ENCODE measurements at places on chromosomes 12 and 14.
A peak's percentile ranks its signal among the peaks of the same experiment; 100 is the strongest.

DNA sequence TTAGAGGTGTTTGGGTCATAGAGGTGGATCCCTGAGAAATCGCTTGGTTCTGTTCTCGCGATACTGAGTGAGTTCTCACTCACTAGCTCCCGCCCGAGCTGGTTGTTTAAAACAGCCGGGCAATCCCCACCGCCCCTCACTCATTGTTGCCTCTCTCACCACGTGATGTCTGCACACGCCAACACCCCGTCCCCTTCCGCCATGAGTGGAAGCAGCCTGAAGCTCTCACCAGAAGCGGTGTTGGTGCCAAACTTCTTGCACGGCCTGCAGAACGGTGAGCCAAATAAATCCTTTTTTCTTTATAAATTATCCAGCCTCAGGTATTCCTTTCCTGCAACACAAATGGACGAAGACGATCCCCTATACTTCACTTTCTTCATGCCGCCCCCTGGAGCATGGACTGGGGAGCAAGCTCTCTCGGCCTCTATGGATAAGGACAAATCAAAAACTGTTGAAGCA is 45.4 kb upstream of the CCND2 start:
- DNase-seq = no peak

DNA sequence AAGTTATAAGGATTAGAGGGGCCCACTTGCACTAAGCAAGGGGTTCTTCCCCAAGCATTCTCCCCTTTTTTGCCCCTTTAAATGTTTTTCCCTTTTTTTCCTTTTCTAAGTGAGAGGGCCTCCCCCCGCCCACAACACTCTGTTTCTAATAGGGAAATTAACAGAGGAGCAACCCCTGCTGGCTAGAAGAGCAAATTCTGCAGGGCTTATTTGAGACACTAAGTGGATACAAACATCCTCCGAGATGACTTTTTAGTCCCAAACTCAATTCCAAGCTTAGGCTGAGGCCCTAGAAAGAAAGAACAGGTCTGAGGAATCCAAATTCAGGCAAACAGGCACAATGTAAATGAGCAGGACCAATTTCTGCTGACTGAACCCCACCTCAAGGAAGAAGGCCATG is 138.9 kb downstream of the GPR65 start:
- DNase-seq = no peak

- DNase-seq = no peak
These were observed 1.7 kb downstream of the PDE3A start for GRCh38 chr12:20370014-20370386.

DNA sequence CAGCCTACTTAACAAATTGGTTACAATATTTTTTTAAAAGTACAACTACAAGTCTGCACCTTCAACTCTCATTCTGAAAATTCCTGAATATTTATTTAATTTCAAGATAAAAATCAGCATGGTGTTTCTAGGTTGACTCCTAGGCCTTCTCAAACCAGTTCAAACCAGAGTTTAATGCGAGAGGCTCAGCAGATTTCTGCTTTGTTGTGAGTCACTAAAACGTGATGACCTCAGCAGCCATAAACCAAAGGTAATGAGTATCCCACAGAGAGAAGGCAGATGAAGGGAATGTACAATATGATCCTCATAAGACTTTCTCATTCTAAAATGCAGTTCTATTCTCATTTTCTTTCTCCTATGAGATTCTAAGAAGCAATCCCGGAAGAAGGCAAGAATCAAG is 1.5 kb downstream of the PRDM4 start:
- peak; percentile 57 for DNase-seq

DNA sequence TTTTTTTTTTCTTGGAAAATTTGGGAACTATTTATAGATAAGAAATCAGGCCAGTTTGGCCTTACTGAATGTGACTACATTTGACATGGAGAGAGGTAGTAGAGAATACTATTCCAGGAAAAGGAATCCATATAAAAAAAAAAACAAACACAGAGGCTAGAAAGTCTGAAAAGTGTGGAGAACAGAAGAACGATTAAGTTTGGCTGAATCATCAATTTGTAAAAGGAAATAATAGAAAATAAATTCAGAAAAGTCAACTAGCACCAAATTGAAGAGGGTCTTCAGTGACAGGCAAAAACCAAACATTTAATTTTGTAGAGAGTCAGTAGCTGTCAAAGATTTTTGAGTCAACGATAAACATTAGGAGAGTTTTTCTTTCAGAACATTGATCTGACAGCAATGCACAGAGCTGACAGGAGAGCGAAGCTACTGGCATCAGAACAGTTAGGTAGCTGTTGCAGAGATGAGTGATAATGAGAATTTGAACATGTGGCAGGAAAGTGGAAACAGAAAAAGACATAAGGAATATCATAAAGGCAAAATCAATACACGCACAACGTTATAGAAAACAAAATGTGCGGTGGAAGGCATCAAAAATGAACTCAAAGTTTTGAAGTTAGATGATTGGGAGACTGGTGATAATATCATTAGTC is 241.2 kb downstream of the SOX5 start:
- no peak for DNase-seq

GRCh38 chr12:46579474-46579873 is 206.9 kb upstream of the SLC38A2 start:
- DNase-seq = no peak

- DNase-seq = peak; percentile 67
These were observed 21.8 kb upstream of the SMCO2 start for GRCh38 chr12:27424631-27425230.

GRCh38 chr12:89269174-89269573 is 83.1 kb downstream of the DUSP6 start:
- DNase-seq = no peak

DNA sequence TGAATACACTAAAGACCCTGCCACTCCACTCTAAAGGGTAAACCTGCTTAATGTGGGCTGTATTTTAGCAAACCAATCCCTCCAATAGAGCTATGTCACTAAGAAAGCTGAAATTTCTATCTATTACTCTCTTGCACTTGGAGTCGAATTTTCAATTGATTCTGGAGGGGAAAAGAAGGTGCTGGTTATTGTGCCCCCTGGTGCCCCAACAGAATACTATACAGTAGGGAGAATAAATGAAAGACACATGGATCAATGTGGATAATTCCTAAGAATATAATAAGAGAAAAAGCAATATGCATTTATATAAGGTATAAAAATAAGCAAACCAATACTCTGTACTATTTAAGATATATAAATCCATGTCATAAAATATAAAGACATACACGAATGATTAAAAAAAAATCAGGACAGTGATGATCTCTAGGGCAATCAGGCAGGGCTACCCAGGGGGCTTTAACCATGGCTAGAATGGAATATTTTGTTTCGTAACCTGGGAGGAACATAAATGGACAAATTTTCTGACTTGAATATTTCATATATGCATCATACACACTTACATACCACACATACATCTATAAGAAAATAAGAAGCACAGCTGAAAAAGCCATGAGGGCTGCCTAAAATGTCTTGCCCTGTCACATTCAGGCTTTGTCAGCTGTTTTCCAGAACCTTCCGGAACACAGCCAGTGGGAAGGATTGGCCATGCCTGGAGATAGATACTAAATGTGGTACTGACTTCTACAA is 54.4 kb downstream of the EFCAB11 start:
- DNase-seq = no peak

GRCh38 chr12:41530441-41530840 is 342.3 kb downstream of the PDZRN4 start:
- no peak for DNase-seq

GRCh38 chr12:104579718-104580495 is 123.2 kb downstream of the CHST11 start:
- DNase-seq = no peak

DNA sequence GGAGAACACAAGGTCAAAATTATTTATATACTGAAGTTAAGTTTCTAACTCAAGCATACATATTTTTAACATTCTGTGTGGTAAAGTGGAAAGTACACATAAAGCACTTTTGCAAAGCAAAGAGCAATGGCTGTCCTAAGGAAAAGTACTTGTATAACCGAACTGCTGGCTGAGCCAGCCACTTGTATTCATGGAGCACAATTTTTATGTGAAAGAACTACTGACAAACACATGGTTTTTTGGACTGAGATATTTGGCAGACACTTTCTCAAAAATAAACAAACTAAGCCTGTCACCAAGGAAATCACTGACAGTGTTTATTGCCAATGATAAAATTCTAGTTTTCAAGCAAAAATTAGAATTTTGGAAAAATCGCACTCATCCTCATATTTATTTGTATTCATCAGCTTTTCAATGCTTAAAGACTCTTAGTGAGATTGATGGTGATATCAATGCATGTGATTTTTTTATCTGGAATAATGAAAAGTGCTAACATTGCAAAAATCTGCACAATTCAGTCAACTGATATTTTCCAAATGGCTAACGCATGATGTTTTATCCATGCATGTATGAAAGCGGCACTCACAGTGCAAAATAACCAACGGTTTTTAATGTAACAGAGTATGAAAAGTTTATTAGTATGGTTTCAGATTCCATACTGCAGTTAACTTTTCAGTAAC is 125.3 kb downstream of the IPO8 start:
- no peak for DNase-seq

DNA sequence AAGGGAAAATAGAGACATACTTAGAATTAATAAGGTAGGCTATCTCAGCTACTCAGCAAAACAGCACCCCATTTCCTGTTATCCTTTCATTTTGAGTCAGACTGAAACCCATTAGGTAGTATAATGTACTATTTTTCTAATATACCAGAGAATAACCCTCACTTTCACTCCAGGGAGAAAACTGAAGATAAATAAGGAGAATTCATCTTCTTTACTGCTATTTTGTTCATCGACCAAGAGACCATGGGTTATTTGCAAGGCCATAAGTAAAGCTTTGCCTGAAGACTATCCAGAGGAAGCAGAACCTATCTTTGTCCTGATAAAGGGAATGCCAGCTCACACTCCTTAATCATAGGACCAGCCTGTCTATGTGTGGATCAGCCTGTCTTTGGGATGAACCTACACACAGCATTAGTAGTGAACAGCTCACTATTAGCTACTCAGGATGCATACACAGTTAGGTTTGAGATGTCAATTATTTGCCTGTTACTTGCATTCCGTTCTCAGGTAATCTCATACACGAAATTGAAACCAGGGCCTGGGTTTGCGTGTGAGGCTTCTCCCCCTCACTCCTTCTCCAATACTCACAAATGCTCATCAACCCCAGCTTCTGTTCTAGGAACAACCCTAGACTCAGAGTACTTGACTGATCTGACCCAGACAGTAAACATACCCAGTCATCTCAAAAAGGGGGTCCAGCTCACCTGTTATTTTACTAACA is 124.4 kb downstream of the DAD1 start:
- no peak for DNase-seq

- DNase-seq = no peak
These were observed 678 bp downstream of the TRMT61A start for GRCh38 chr14:103529383-103530365.

DNA sequence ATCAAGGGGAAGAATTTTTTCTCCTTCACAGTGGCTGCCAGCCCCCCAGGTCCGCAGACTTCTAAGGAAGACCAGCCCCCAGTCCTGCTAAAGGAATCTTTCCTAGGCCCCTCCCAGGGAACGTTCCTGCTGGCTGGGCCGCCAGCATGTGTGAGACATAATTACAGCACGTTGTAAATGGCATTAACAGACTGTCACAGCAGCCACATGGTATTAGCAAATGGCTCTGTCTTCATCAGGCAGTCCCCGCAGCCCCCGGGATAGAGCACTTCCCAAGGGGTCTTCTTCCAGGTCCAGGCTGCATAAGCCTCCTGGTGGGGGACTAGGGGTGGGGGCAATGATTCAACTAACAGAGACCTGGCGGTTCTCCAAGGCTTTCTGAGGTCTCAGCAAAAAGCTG is 34.9 kb upstream of the FAM222A start:
- DNase-seq = no peak

DNA sequence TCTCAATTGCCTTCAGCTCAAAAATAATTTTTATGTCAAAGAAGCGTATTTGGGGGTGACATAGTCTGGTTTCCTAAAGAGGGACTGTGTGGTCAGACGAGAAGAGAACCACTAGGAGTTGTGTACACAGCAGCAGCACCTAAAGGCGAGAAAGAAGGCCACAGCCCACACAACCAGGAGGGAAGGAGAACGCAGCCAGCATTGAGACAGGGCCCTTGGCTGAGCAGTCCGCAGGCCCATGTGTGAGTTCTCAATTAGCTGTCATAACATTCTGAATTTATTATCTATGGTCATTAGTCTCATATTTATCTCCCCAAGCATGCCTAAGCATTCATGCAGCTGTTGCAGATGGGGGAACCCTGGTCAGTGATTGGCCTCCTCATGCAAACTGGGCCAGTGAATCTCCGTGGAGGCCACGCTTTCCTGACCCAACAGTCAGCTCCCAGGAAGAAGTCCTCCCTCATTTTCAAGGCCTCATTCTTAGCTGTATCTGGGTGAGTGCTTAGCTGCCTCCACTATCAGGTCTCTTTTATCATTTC is 81.2 kb upstream of the ATF7IP start:
- DNase-seq = no peak

- no peak for DNase-seq
These were observed 255.0 kb upstream of the NPAS3 start for GRCh38 chr14:32683679-32684078.

GRCh38 chr14:100777818-100778525 is 47.9 kb upstream of the MEG3 start:
- DNase-seq = no peak

GRCh38 chr12:46165191-46165590 is 103.7 kb downstream of the SLC38A1 start:
- DNase-seq = no peak

- peak; percentile 63 for DNase-seq
These were observed 82.3 kb downstream of the SSPN start for GRCh38 chr12:26277506-26278246.

GRCh38 chr12:48003226-48004052 is 837 bp downstream of the COL2A1 start:
- no peak for DNase-seq

GRCh38 chr12:67540920-67541624 is 107.5 kb upstream of the DYRK2 start:
- no peak for DNase-seq

DNA sequence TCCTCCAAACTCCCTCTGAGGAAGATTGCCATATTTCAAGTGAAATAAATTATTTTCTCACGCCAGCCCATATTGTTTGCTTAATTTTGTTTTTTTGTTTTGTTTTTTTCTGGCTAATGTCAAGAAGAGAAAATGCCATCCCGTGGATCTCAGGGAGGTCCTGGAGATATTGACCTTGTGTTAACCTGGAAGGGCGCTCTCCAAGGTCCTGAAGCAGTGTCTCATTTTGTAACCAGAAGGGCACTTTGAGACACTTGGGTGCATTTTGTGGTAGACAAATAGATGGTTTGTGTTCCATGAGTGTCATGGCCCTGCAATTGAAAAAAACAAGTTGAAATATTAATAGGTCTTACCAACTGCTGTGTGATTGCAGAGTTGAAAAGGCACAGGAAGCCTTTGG is 268.9 kb downstream of the SUDS3 start:
- DNase-seq = no peak

GRCh38 chr14:64971943-64972791 is at the start of gene RAB15:
TSS of gene RAB15 (minus strand) at chr14:64972336. CDS start at chr14:64972076, 260 bp downstream.
- DNase-seq = no peak

- no peak for DNase-seq
These were observed 214.3 kb downstream of the KIF26A start for GRCh38 chr14:104352493-104353220.

GRCh38 chr12:110024051-110024450 is 24.3 kb downstream of the C12orf76 start:
- DNase-seq = no peak

- no peak for DNase-seq
These were observed 176.7 kb upstream of the DYRK2 start for GRCh38 chr12:67471810-67472209.

GRCh38 chr12:26863515-26863914 is 30.5 kb upstream of the ITPR2 start:
- DNase-seq = no peak
